DND-41 (cell line): ENCODE measurements at places on chromosomes 6 and 20.

DNA sequence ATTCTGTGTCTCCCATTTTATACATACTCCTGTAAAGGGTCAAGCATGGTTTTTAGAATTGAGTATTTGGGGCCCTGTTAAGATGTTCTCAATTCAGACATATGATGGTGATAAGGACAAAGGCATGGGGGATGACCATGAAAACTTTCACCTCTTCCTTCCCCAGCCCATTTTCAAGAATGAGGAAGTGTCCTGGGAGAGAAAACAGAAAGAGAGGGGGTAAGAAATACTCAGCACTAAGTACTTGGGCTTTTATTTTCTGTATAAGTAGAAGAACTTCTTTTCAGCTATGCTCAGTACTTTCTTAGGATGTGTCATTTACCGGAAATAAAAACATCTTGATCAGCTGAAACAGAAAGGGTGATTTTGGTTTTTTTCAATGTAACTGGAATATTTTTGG, 10.9 kb upstream of the MBOAT1 start:
- no peaks in the 10 kb centered on the region for H3K36me3 ChIP-seq
- H3K27ac ChIP-seq, result no peak overlapping the region
- no peak overlapping the region for H3K4me3 ChIP-seq
- H3K4me1 ChIP-seq, result no peaks in the 10 kb centered on the region
- no peaks in the 10 kb centered on the region for H3K27me3 ChIP-seq
- DNase-seq, result no peak

- no peak overlapping the region for H3K27ac ChIP-seq
- H3K4me3 ChIP-seq, result no peak overlapping the region
- no peak for DNase-seq
Measured at GRCh38 chr20:41052742-41053419, 24.3 kb downstream of the TOP1 start.

- H3K27ac ChIP-seq, result no peak overlapping the region
- no peak for DNase-seq
- no peaks in the 10 kb centered on the region for H3K36me3 ChIP-seq
- no peak overlapping the region for H3K4me3 ChIP-seq
- H3K27me3 ChIP-seq, result peaks cover 12% of the 10 kb centered on the region
Measured at GRCh38 chr20:688809-689212, 13.2 kb upstream of the SCRT2 start.

DNA sequence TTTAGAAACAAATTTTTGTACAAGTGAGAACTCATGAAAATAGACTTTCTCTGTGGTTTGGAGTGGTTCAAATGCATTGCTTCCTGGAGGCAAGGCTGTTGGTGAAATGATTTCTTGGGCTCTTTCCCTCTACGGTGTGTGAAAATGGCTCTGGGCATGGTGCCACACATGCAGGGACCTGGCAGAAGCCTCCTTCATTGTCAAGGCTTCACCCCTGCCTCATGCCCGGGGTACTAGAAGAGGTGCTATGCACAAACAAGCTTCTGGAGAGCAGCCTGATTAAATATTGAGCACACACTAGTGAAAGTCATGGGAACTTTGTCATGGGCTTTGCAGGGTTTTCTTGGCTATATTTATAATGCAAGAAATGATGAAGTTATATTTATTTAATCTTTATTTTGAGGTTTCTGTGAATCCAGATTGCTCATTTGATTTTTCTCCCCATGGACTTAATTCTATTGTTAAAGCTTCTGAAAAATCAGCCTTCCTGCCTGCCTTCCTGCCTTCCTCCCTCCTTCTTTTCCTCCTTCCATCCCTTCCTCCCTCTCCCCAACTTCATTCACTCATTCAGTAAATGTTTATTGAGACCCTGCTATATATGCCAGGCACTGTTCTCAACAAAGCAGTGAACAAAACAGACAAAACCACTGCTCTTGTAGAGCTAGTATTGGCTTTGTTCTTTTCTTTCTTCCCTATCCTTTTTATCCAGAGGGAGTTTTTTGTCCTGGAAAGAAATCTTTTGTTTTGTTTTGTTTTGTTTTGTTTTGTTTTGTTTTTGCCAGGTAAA, 21.0 kb downstream of the C6orf89 start:
- no peaks in the 10 kb centered on the region for H3K27me3 ChIP-seq
- H3K4me3 ChIP-seq, result no peak overlapping the region
- peaks cover 68% of the 10 kb centered on the region for H3K36me3 ChIP-seq
- H3K4me1 ChIP-seq, result peaks cover 23% of the 10 kb centered on the region
- no peak for DNase-seq

GRCh38 chr20:52270696-52271095, 79.1 kb upstream of the ZFP64 start:
- H3K27me3 ChIP-seq, result peaks cover 12% of the 10 kb centered on the region
- H3K4me1 ChIP-seq, result no peaks in the 10 kb centered on the region
- H3K4me3 ChIP-seq, result no peak overlapping the region
- DNase-seq, result no peak
- no peak overlapping the region for H3K27ac ChIP-seq

DNA sequence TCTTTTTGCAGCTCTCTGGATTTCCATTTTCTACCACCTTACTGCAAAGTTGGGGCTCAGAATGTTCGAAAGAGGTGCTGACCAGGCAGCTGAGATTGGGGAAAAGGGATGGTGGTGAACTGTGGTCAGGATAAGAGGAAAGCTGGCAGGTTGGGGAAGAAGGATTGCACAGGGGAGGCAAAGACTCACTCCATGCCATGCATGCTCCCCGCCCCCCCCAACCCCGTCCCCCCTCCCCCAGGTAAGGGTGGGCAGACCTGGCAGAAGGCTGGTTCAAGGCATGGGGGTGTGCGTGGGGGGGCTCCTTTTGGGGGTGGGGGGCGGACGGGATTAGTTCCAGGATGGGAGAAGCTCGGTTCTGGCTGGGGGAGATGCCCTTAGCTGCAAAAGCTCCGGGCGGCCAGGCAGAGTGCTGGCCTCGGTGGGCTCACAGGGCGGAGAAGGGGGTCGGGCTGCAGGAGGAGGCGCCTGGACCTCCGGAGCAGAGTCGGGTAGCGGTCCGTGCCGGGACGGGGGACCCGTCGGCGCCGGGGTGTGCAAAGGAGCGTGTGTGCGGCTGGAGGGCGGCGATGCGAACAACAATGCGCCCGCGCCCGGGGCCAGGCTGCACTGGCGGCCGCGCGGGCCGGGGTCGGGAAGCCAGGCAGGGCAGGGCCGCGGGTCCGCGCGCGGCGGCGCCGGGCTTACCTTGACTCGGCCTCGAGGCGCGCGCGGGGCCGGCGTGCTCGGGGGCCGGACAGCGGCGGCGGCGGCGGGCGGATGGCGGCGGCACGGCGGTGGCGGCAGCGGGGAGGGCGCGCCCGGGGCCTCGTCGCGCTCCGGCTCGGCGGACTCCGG, 880 bp downstream of the ADNP start:
- peaks cover 74% of the 10 kb centered on the region for H3K36me3 ChIP-seq
- peak overlapping the region; percentile 87 for H3K27ac ChIP-seq
- H3K4me1 ChIP-seq, result peaks cover 53% of the 10 kb centered on the region
- H3K4me3 ChIP-seq, result peak overlapping the region; percentile 72
- no peaks in the 10 kb centered on the region for H3K27me3 ChIP-seq

GRCh38 chr20:13017235-13017634, 8.5 kb downstream of the SPTLC3 start:
- no peaks in the 10 kb centered on the region for H3K36me3 ChIP-seq
- no peak overlapping the region for H3K4me3 ChIP-seq
- no peaks in the 10 kb centered on the region for H3K4me1 ChIP-seq
- no peak overlapping the region for H3K27ac ChIP-seq

- H3K4me1 ChIP-seq, result no peaks in the 10 kb centered on the region
- H3K27ac ChIP-seq, result no peak overlapping the region
- H3K36me3 ChIP-seq, result no peaks in the 10 kb centered on the region
- H3K4me3 ChIP-seq, result no peak overlapping the region
Measured at GRCh38 chr6:38782616-38783015, 67.5 kb downstream of the DNAH8 start.

- DNase-seq, result no peak
- no peaks in the 10 kb centered on the region for H3K36me3 ChIP-seq
- no peak overlapping the region for H3K4me3 ChIP-seq
- H3K27ac ChIP-seq, result no peak overlapping the region
- no peaks in the 10 kb centered on the region for H3K27me3 ChIP-seq
Measured at GRCh38 chr20:9930142-9930541, 91.3 kb upstream of the PAK5 start.

DNA sequence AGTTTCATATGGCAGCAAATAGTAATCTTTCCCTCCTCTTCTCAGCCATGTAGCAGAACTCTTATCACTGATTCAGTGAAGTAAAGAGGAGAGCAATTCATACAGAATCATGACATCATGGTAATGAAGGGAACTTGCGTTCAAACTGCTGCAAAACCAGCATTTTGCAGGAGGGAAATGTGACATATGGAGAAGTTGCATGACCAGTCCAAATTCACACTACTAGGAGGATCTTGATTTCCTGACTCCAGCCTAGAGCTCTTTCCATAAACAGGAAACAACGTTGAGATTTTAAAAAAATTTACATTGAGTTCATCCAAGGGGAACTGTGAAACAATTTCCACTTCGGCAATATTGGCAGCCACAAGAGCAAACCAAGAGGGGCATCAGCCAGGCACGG, 63.8 kb downstream of the MBOAT1 start:
- peaks cover 49% of the 10 kb centered on the region for H3K36me3 ChIP-seq
- DNase-seq, result no peak
- H3K27ac ChIP-seq, result no peak overlapping the region
- no peak overlapping the region for H3K4me3 ChIP-seq
- no peaks in the 10 kb centered on the region for H3K27me3 ChIP-seq

- DNase-seq, result no peak
- H3K27me3 ChIP-seq, result peaks cover 6% of the 10 kb centered on the region
- H3K36me3 ChIP-seq, result no peaks in the 10 kb centered on the region
- H3K4me1 ChIP-seq, result no peaks in the 10 kb centered on the region
- no peak overlapping the region for H3K4me3 ChIP-seq
Measured at GRCh38 chr20:41714030-41714429, 95.9 kb upstream of the CHD6 start.

DNA sequence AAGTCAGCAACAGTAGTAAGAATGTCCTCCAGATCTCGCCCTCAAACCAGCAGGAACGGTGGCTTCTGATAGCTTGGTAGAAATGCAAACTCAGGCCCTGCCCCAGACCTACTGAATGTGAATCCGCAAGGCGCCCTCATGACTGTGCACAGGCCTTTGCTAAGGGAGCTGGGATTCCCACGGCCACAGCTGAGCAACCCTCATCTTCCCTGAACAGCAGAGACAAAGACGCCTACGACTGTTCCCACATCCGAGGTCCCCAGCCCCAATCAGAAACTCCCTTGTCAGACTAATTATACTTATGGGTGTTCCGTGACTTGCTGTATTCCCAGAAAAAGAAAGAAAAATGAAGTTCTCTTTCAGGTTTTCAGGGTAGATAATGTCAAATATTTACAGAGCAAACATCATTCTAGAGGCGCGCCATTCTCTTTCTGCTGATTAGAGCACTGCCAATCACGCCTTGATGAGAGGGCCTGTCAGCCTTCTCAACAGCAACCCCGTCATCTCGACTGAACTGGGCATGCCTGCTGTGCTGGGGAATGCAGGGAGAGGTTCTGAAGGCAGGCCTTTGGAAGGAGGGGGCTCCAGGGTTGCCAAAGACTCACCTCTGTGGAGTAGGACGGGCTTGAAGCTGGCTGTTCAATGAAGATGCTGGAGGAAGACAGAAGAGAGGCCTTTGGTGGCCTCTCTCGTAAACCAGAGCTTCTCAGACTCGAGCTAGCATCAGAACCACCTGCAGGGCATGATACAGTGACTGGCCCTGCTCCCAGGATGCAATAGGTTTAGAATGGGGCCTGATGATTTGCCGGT, 79.9 kb downstream of the ZNF217 start:
- peaks cover 4% of the 10 kb centered on the region for H3K27me3 ChIP-seq
- no peaks in the 10 kb centered on the region for H3K4me1 ChIP-seq
- H3K4me3 ChIP-seq, result no peak overlapping the region
- no peak for DNase-seq
- no peak overlapping the region for H3K27ac ChIP-seq
